ENCODE measurements at places on chromosomes 6 and 20.

DNA sequence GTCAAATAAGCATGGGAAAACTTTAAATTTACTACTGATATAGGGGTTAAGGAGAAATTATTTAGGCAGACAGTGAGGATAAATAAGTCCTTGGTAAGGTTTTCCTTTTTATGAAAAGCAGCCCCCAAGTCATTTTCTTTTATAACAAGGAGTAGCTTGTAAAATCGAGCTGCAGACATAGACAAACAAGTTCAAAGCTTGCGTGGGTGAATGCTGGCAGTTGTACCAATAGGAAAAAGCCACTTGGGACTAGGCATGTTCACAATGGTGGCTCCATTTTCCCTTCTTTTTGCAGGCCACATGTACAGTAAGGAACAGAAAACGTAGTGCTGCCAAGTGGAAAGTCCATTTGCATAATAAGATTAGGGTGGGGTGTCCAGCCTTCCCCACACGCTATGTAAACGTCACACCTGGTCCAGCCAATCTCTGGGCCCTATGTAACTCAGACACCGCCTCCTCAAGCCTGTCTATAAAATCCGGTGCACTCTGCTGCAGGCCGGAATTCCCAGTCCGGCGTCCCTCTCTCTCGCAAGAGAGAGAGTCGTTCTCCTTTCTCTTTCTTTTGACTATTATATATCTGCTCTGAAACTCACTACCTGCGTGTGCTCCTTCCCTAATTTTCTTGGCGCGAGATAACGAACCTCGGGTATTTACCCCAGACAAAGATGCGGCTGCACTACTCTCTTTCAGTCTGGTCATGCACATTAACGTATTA, 217.1 kb upstream of the MAN1A1 start:
- DNase-seq: no peak

GRCh38 chr20:29741894-29742698, 1515.4 kb upstream of the DEFB115 start:
- DNase-seq: no peak

- DNase-seq: no peak
Observed at GRCh38 chr6:63610944-63611343, 24.7 kb upstream of the PHF3 start.

DNA sequence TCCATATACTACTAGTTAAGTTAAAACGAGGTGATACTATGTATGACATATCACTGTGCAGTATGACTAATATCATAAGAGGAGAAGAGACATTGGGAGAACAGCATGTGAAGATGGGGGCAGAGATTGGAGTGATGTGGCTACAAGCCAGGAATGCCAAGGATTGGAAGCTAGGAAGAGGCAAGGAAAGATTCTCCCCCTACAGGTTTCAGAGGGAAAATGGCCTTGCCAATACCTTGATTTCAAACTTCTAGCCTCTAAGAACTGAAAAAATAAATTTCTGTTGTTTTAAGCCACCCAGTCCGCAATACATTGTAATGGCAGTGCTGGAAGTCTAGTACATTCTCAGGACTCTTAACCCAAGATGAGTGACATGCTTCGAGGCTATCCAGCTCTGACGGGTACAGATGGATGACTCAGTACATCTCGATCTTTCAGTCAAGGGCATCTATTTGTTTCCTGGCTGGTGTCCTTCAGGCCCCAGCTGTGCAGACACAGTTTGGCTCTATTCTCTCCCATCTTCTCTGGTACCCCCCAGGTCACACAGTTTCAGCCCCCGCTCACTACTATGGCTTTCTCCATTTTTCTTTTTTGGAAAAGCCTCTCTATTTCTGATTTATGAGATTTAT, 55.5 kb upstream of the THEMIS start:
- DNase-seq: no peak

GRCh38 chr6:81799323-81799722, 46.8 kb upstream of the TENT5A start:
- no peak for DNase-seq

DNA sequence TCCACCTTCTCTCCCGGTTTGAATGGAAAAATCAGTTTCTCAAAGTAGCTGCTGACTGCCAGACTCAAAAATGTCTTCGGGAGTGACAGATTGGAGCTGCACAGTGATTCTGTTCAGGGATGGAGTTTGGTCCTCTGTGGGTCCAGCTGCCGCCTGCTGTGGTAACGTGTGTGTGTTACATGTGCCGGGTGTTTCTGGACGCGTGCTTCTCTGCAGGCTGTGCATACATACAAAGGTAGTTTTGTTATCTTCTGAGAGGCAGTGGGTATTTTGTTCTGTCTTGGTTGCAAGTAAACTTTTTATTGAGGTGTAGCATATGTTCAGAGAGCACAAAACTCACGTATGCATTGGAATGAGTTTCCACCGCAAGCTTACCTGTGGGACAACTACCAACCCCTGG, 41.3 kb upstream of the NAA20 start:
- no peak for DNase-seq

GRCh38 chr20:34570859-34571306, 12.4 kb downstream of the MAP1LC3A start:
- no peak for DNase-seq

DNA sequence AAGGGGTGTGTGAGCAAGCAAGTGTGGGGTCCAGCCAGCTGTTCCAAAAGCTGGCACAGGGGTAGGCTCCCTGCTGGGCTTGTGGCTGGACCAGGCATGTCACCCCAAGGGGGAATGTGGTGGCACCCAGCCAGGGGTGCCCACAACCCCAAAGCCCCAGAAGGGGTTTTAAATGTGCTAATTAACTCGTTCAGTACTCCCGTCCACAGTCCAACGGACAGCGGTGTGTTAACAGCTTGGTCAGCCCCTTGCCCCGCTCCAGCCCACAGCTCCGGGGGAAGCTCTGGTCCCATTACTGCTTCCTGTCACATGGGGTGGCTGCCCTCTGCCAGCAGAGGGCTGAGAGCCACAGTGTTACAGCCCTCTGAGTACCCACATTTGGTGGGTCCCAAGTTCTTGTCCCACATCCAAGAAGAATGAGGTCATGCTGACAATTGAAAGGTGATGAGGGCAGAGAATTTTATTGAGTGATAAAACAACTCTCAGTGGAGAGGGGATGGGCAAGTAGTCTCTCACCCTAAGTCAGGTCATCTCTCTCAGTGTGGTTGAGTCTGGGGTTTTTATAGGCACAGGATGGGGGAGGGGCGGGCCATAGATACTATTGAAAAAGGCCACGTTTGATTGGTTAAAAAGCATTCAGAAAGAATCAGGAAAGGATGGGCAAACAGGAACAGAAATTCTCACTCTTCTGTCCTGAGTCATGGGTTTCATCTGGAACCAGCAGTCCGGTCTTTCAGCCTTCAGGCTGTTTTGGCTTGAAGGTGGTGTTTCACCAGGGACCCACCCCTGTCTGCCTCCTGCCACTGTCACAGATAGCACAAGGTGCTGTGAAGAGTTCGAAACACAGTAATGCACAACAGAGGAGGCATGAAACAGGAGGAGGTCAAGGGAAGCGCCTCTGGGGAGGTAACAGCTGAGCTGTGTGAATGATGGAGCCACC, 238.5 kb downstream of the NFATC2 start:
- DNase-seq: no peak

DNA sequence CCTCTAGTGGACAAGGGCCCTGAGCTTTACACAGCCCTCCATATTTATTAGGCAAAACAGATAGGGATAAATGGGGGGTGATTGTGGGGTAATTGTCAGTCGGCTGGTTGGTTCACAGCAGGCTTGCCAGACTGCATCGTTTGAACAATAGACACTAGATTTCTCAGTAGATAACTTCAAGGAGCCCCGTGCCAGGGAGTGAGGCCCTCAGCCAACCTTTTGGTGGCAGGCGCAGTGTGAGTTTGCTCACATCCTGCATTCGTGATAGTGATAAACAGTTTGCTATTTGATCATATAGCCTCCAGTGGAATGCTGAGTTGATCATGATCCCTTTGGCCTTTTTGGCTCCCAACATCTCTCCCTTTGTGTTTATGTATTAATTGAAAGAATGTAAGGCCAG, 3.6 kb upstream of the ABHD12 start:
- DNase-seq: no peak

DNA sequence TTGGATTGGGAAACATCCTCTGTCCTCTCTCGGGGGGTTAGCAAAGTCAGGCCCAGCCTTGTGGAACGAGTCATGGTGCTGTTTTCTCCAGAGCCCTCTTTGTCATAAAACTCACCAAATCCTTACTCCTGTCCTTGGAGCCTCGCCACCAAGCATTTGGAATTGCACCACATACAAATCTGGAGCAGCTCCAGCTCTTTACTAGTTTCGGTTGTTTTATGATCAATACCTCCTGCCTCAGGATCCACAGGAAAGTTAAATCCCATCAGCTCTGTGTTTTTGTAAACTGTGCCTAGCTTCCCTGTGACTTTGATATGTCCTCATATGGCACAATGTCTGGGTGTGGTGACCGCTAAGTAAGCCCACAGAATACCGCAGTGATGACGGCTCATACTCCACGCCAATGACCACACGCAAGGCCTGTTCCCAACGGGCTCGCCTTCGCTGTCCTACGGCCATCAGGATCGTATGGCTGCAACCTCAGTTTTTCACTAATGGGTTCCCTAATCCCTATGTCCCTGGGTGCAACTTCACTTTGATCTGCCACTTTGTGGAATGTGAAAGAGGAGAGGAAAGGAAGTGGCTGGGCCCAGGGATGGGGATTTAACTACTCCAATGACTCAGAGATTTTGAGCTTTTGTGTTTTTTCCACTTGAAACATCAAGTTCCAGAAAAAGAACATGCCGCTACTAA, 111.3 kb upstream of the FOXQ1 start:
- no peak for DNase-seq

DNA sequence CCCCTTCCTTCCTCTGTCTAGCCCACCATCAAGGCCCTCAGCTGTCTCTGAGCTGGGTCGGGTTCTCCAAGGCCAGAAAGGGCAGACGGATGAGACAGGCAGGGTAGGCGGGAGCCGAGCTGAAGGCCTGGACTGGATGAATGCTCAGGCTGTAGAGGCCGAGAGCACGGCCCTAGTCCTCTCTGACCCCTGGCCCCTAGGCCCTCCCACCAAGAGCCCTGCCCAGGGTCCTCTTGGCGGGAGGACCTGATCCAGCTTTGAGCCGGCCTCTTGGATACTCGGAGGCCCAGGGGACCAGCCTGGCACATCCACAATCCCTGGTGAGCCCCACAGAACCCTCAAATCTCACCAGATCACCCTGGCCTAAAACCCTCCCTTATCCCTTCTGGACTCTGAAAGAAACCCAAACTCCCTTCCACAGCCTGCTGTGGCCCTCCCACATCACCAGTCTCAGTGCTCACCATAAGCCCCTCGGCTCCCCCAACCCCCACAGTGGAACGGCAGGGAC, 8.2 kb downstream of the ADISSP start:
- no peak for DNase-seq

DNA sequence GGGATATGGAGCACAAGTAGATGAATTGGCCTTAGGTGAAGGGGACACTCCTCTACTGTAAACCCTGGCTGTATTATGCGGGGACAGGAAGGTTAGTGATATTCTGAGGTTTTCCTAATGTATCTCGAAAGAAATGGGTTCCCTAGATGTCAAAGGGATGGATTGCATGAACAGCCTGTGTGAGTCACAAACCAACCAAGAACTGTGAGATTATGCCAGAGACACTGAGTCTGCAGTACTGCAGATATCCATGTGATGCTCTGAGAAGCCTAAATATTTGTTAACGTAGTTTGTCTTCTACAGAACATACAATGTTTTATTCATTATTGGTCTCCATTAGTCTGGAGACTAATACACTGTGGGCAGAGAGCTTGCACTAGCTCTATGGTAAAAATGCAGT, 182.2 kb downstream of the AKAP7 start:
- no peak for DNase-seq

Measured in stimulated activated CD8-positive, alpha-beta memory T cell treated with anti-CD3 and anti-CD28 coated beads, Interleukin-15, amount 100 ng/mL, for 1 hour (primary cell).